Calu3 (cell line): ENCODE measurements at places on chromosomes 2 and 18.
A peak's percentile ranks its signal among the peaks of the same experiment; 100 is the strongest.

DNA sequence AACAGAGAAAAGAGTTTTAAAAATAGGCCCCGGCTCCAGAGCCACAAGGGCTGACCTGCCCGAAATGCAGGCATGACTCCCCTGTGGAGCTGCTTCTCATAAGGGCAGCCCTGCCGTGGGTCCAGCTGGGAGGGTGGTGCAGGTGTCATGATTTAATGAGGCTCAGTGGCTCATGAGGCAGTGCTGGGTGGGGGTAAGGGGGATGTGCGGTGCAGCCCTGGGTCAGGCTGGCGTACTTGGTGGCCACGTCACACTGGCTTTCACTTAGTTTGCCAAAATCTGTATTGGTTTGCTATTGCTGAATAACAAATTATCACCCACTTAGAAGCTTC is 33.6 kb downstream of the HJURP start:
- no peak for DNase-seq

- DNase-seq, result no peak
Measured at GRCh38 chr2:9824956-9825720, 18.1 kb upstream of the TAF1B start.

- DNase-seq, result no peak
Measured at GRCh38 chr2:160224507-160224906, 24.4 kb upstream of the ITGB6 start.

- DNase-seq, result no peak
Measured at GRCh38 chr2:167697948-167698347, 549.4 kb downstream of the STK39 start.

DNA sequence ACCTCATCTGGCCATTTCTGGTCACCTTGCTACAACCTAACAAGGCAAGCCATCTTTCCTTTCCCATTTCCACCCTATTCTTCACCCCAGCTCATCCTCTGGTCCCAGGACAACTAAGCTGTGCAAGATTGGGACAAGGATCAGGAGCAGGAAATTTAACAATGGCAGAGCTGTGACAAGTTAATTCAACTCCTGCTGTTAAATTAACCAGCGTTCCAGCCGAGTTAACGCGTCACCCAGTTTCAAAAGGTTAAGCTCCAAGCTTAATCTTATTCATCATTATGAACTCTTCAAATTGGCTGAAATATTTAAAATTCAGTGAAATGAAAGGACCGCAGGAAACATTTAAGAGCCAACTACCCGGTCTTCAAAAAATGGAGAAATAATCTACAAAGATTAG is 231.9 kb downstream of the GRB14 start:
- no peak for DNase-seq

GRCh38 chr2:55141572-55142413 is 90.3 kb downstream of the CLHC1 start:
- peak; percentile 27 for DNase-seq

GRCh38 chr2:6493266-6493665 is 372.4 kb downstream of the CMPK2 start:
- DNase-seq, result no peak

DNA sequence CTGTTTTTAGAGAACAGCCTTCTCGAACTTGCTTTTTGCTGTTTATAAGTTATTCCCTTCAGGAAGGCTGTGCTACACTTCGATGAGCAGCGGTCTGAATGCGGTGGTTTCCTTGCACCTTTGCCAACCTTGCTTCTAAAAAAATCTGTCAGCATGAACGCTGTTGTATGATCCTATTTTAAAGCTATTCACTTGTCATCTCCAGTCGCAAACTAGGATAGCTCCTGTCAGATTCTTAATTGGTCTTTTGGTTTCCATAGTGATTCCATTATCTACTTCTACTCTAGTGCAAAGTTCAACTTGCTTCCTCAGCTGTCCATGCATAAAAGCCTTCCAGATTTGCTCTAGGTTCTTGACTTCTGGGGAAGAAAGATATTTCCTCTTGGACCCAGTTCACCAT is 76.3 kb upstream of the GALNT3 start:
- no peak for DNase-seq

- DNase-seq, result peak; percentile 9
Measured at GRCh38 chr2:200810252-200810997, 1.3 kb upstream of the BZW1 start.

DNA sequence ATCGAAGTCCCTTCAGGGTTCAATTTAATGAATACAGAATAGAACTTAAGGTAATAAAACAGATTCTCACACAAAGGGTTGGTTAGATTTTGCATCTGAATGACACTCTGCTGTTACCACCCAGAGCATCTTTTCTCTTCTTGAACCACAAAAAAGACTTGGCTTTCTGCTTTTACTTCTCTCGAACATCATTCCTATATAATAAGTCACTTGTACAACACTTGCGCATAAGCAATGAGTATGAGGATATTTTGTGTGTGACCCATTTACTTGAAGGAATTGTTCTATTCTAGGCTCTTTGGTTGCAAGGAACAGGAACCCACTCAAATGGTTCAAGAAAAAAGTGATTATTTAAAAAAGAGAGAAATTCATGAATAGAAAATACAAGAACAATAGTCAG is 126.2 kb downstream of the NUP35 start:
- no peak for DNase-seq

DNA sequence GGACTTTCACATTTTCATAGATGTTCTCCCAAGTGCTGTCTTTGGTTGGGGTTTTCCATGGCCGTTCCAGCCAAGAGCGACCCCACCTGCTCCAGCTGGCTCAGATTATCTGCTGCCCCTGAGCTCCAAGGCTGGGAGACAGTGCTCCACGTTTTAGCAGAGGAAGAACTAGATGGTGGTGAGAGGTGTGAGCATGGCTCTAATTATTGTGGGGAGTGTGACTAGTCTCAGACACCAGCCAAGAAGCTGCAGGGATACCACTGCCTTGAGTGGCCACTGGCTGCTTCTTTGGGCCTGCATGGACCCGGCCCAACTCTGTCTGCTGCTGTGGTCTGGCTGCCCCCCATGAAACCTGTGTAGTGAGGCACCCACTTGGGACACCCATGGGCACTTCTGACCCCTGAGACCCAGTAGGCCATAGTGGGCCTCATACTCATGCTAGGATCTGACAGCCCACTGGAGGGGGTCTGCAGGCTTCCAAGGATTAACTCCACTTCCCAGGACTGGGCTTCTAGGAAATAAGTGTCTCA is 2.8 kb upstream of the NCL start:
- no peak for DNase-seq

DNA sequence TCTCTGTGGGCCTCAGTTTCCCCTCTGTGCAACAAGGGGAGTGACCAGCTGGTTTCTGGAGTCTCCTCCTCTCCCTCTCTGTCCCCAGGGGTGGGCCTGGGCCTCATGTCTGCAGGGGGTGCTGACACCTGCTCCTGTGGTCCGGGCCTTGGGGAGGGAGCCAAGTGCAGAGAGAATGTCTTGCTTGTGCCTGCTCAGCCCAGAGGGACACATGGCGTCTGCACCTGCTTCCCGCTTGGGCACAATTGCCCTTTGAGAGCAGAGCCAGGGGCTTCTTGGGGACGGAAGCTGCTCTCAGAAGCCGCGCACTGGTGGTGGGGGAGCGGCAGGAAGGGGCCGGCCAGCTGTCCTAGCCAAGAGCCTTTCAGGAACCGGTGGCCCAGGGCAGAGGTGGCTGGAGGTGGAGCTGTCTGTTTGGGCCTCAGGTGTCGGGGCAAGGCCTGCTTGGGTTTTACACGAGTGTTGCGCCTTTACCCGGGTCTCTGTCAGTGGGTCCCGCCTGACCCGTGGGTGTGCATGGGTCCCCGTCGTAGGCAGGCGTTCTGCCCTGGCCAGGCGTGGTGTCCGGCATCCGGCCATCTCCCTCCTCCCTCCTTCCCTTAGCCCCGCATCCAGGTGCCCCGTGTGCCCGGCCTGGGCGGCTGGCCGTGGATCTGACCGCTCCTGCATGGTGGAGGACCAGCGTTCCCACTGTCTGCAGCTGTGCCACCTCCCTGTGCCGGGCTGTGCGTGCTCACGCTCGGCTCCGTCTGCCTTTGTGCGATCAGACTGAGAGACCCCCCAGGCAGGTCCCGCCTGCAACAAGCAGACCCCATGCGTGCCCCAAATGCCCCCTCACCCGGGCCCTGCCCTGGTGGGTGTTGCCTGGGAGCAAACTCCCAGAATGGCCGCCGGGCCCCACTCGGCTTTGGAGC is 4.0 kb downstream of the NEU4 start:
- no peak for DNase-seq

GRCh38 chr18:25126751-25127150 is 225.2 kb downstream of the ZNF521 start:
- no peak for DNase-seq

- DNase-seq, result no peak
Measured at GRCh38 chr2:217947383-217948350, 55.1 kb downstream of the TNS1 start.

DNA sequence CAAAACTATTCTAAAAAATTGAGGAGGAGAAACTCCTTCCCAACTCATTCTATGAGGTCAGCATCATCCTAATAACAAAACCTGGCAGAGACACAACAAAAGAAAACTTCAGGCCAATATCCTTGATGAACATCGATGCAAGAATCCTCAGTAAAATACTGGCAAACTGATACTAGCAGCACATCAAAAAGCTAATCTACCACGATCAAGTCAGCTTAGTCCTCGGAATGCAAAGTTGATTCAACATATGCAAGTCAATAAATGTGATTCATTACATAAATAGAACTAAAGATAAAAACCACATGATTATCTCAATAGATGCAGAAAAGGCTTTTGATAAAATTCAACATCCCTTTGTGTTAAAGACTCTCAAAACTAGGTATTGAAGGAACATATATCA is 63.1 kb downstream of the EHBP1 start:
- DNase-seq, result no peak
